HL-60 (cell line): ENCODE measurements at places on chromosomes 11 and 22.
A peak's percentile ranks its signal among the peaks of the same experiment; 100 is the strongest.

GRCh38 chr11:73393479-73394415 lies 17.5 kb downstream of the RELT start:
- peak; percentile 83 for DNase-seq

GRCh38 chr11:9762531-9762930 lies 98.7 kb downstream of the SWAP70 start:
- DNase-seq: no peak

DNA sequence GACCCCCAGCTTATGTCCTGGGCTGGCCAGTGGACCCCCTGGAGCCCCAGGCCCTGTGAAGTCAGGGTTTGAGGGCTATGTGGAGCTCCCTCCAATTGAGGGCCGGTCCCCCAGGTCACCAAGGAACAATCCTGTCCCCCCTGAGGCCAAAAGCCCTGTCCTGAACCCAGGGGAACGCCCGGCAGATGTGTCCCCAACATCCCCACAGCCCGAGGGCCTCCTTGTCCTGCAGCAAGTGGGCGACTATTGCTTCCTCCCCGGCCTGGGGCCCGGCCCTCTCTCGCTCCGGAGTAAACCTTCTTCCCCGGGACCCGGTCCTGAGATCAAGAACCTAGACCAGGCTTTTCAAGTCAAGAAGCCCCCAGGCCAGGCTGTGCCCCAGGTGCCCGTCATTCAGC lies 24.6 kb downstream of the CSF2RB start:
- no peak for DNase-seq

DNA sequence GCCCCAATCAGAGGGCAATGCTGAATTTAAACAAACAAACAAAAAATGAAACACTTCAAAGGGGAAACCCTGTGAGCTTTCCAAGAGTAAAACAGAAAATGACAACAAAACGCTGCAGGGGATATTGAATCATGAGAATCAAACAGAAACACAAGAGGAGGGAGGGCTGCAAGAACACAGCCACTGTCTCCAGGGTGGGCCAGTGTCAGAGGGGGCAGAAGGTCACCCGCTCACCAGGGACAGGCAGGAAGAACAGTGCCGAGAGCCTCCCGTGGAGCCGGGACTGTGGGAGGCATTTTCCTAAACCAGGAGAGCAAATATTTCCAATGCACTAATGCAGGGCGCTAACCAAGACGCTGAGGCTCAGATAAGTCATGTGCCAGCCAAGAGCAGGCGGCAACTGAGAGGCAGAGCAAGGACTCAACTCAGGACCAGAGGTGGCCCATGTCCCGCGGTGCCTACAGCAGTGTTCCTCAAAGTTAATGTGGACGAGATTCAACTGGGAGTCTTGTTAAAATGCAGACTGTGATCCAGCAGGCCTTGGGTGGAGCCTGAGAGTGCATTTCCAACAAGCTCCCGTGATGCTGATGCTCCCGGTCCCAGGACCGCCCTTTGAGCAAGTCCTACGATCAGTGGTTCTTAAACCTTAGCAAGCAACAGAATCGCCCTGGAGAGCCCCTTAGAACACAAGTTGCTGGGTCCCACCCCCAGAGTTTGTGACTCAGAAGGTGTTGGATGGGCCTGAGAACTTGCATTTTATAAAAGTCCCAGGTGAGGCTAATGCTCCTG lies 197.2 kb downstream of the TENM4 start:
- DNase-seq: no peak

DNA sequence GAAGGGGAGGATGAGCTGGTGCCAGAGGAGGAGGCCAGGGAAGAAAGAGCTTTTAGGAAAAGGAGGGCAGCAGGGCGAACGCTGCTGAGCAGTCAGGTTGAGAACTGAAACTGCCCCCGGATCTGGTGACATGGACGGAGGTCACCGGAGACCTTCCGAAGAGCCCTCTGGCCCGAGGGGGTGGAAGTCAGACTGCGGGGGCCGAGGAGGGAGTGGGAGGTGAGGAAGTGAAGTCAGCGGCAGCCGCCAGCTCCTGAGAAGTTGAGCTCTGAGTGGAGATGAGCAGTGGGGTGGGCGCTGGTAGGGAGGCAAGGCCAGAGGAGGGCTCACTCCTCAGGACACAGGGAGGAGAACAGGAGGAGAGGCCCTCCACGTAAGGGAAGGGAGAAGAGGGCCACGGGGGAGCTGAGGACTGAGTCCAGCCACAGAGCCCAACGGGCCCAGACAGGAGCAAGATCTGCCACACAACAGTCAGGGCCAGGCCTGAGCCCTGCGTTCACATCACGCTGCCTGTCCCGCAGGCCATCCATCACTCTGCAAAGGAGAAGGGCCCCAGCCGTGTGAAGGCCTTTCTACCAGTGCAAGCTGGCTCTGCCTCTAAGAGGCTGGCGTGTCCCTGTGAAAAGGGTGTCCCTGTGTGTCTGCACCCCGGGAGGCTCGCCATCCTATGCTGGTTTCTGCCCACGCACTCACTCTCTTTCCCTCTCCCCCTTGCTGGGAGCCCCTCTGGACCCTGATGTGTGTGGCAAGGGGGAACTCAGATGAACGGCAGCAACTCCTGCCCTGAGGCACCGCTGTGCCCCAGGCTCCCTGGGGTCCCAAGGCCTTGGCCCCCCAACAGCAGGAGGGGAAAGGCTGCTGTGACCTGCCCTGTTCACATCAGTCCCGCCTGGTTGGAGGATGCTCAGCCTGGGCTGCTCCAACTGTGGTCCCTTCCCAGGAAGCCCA lies 19.0 kb upstream of the LRRC32 start:
- DNase-seq: no peak

DNA sequence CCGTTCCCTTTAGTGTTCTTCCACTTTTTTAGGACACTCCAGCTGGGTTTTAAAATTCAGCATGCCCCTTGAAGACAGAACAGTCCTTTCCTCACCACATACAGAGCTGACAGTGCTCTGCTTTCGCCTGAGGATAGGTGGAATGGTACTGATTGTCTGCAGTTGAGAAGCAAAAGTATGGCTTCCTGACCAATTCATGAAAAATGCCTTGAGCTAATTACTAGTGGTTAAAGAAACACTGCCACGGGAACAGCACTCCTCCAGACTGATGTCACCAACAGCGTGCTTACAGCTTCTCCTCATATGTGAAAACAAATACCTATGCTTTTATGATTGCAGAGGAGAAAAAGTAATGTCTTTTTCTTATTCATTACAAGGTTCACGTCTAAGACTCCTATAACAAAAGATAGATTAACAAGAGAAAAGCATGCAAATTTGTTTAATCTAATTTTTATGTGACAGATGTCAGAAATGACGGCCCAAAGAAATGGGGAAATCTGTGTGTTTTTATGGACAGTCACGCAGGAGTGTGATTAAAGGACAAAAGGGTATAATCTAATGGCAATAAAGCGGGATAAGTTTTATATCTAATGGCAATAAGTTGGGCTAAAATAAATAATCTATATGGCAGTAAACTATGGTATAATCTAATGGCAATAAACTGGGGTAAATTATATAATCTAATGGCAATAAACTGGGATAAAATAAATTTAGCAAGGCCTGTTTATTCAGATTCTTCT lies 123.4 kb upstream of the ARHGAP42 start:
- no peak for DNase-seq

DNA sequence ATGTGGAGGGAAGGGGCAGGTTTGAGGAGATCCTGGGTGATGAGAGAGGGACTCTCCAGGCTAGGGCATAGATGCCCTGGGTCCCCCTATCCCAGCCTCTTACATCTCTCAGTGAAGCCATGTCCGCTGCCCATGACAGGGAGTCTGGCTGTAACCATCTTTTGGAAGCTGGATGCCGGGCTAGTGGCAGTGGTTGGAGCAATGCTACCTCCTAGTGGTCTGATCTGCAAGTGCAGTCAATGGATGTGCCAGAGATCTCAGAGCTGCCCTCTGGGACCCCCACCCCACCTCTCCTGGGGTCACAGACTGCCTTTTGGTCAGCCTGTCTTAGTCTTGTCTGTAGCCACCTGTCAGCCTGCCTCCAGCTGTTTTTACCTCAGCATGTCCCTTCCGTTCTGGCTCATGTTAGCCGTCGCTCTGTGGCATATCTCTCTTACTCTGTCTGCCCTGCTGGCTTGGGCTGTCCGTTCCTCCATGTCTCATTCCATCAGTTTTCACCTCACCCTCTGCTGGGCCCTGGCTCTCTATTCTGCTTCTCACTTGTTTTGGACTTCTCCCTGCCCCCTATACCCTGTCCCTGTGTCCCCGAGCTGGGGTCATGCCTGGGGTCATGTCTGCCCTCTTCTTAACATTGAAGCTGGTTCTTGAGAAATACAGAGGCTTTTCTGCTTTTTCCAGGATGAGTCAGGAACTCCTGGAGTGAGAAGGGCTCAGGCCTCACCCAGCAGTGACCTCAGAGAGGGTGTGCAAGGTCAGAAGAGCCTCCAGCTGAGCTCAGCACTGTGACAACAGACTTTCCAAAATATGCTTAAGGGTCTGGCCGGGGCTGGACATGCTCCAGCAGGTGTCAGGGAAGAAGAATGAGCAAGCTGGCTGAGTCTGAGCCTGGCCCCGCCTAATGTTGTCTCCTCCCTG lies 52.0 kb upstream of the THY1 start:
- no peak for DNase-seq

GRCh38 chr22:46373921-46374662 lies 38.6 kb downstream of the TRMU start:
- DNase-seq: peak; percentile 9

GRCh38 chr22:40720538-40721256 lies 41.4 kb downstream of the MCHR1 start:
- no peak for DNase-seq

GRCh38 chr11:134008634-134009071 lies 51.9 kb upstream of the IGSF9B start:
- DNase-seq: no peak

DNA sequence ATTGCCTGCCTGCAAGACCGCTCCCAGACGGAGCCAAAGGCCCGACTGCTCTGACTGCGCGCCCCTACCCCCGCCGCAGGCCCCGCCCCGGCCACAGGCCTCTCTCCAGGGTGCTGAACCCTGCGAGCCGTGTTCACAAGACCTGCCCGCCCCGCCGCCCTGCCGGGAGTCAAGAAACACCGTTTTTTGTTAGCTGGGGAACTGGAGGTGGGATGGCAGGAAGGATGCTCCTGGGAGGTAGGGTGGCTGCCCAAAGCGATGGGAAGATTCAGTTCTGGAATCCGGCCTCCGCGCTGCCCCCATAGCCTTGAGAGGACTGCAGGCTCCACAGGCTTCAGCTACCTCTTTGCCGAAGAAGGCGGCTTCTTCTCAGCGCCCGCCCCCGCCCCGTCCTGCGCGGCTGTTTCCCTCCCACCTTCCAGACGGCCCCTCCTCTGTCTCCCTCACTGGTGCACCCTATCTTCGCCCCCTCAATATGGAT lies 2.7 kb upstream of the PDE2A start:
- peak; percentile 41 for DNase-seq

DNA sequence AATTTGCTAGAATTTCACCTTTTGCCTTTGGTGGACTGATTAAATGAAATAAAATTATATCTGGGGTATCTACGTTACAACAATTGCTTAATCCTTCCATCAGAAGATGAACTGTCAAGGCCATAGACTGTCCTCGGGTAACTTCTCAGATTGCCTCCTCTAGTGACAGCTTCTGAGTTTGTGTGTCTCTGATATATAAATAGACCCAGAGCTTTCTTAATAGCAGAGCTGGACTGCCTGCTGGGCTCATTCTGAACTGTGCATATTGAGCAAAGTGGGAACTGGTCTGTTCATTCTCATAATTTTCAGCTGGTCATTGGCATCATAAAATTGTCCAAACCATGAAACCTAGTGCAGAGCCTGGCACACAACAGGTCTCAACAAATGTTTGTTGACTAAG lies 99.1 kb upstream of the GRAMD1B start:
- DNase-seq: no peak

DNA sequence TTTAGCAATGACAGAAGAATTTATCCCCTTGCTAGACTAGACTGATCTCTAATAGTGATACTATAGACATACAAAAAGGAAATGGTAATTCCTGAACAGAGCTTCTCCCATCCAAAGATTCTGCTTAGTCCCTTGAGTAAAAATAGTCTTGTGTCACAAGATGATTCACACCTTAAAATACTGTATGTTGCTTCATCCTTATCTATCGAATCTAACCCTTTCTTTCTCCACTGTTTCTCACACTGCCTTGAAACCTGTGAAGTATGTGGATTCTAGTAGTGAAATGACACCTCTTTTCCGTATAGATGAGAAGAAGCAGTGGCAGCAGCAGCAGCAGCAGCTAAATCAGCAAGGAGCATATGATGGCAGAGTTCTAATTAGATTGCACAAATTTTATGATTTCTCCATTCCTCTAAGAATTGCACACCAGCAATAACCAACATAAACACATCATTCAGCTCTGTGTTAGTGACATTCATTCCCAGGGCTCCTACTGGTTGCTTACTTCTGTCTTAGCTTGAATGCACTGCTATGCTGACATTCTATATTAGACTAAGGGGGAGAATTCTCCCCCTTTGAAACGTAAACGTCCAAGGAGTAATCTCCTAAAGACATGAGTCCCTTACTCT lies 14.6 kb downstream of the KCNA4 start:
- no peak for DNase-seq

DNA sequence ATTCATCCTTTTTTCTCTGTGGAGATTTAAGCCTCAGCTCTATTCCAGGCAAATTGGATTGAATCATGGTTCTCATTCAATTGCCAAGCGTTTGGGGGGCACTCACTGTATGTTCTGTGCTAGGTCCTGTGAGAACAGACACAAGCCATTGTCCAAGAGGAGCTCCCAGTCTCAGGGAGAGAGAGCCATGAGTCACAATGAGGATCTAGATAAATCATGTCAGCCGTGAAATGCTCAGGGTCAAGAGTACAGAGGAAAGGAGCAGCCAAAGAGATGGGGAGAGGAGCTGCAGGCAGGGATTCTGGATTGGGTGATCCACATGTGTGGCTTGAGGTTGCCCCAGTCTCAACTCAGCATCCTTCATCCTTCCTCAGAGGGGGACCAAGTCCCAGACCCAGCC lies 93.6 kb downstream of the FEZ1 start:
- DNase-seq: no peak

GRCh38 chr11:58576887-58577471 lies 1.3 kb upstream of the LPXN start:
- no peak for DNase-seq

DNA sequence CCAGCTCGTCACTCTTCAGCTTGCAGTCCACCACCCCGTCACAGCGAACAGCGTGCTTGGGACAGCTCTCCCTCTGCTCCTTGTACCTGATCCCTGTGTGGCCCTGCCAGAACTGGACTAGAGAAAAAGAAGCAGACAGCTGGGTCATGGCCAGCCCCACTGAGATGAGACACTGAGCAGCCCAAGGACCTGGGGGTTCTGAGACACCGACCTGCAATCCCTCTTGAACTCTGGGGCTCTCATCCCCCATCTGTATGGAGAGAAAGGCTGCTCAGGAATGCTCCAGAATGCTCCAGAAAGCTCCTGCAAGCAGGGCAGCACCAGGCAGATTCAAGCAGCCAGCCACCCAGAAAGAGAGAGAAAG lies 14.8 kb downstream of the TMPRSS13 start:
- no peak for DNase-seq

- DNase-seq: no peak
Observed at GRCh38 chr11:19931771-19932369, 219.2 kb downstream of the NAV2 start.
